ENCODE measurements at places on chromosomes 12 and 14.

GRCh38 chr12:467591-467990 lies 7.9 kb downstream of the B4GALNT3 start:
- DNase-seq: no peak

- DNase-seq: no peak
Observed at GRCh38 chr12:17139931-17140330, 534.0 kb upstream of the LMO3 start.

GRCh38 chr12:125245581-125246557 lies 180.6 kb downstream of the AACS start:
- no peak for DNase-seq

DNA sequence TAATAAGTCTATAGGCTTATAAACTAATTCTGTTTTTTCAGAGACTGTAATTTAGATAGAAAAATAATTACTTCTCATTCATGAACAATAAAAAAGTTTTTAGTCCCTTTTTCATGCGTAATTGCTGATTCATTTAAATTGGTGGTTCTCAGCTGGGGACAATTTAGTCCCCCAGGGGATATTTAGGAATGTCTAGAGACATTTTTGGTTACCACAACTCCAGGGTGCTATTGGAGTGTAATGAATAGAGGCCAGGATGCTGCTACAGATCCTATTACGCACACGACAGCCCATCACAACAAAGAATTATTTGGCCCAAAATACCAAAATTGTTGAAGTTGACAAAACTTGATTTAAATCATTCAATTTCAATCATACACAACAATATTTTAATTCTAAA lies 22.8 kb upstream of the VCPKMT start:
- DNase-seq: no peak

GRCh38 chr14:69013943-69014782 lies 35.1 kb upstream of the ACTN1 start:
- DNase-seq: no peak

DNA sequence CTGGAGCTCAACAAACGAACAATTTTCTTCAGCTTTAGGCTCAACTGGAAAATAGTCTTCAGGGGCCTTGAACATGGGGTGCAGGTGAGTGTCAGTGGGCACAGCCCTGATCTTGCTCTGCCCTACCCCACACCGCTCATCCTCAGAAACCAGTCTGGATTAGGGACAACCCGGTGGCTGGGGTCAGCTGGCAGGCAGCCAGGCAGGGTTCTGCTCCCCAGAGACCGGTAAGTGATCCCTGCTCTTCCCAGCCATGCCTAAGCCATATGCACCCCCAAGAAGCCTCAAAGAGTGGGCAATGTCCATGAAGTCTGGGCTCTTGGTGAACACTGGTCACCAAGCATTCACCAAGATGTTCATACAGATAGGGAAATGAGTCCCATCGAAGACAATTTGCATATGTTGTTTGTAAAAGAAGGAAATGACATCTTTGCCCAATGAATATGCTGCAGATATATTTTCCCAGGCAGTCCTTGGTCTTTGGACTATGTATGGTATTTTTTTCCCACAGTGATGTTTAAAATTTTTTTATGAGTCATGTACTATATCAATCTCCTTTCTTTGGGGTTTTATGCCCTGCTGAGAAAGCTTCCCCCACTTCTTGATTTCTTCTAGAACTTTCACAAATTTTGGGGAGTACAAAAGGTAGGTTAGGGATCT lies 63.9 kb upstream of the VASH1 start:
- no peak for DNase-seq

GRCh38 chr12:67764055-67764454 lies 115.5 kb downstream of the DYRK2 start:
- no peak for DNase-seq

DNA sequence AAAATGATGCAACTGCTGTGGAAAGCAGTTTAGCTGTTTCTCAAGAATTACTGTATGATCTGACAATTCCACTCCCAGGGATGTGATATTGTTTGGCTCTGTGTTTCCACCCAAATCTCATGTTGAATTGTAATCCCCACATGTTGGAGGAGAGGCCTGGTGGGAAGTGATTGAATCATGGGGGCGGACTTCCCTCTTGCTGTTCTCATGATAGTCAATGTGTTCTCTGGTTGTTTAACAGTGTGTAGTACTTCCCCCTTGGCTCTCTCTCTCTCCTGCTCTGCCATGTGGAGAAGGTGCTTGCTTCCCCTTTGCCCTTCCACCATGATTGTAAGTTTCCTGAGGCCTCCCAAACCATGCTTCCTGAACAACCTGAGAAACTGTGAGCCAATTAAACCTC lies 93.4 kb upstream of the CPM start:
- no peak for DNase-seq

GRCh38 chr12:69948851-69949250 lies 123.8 kb downstream of the MYRFL start:
- DNase-seq: no peak

- DNase-seq: peak; percentile 71
Observed at GRCh38 chr12:69007101-69007854, 74.3 kb upstream of the CPM start.

GRCh38 chr14:91280129-91280528 lies 35.6 kb upstream of the GPR68 start:
- no peak for DNase-seq

DNA sequence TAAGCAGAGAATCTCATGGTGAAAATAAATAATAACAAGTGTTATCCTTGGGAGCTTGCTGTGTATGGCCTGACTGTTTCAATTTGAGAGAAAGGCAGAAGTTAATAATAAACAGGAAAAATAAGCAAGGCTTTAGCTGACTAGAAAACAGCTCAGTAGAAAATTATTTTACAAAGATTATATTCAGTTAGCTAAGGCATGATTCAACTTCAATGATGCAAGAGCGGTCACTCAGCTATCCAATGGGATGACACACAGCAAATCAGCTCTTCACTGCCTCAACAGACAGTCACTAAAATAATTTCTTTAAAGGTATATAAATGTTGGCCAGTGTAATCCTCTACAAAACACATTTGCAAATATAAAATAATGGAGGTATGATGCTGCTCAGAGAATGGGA lies 18.6 kb downstream of the GSTZ1 start:
- peak; percentile 64 for DNase-seq

DNA sequence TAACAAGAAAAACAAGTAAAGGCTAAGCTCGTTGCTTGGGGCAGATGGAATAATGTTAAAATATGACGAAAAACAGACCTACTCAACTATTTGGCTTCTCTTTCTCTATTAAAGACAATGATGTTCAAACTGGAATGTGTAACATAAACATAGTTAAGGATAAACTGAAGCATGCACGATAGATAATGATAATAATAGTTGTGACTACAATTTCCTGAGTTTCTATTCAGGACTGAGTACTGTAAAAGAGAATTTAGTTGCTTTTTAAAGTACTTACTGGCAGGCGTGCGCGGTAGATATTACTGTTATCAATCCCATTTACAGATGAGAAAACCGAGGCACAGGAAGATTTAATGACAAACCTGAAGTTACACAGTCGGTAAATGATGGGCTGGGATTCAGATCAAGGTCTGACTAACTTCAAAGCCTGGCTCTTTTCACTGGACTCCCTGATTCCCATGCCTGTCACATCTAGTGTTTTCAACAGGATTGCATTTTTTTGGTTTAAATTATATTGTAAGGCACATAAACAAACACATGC lies 103.0 kb downstream of the CRADD start:
- DNase-seq: no peak

- no peak for DNase-seq
Observed at GRCh38 chr12:72037006-72037795, 98.6 kb downstream of the TPH2 start.

- DNase-seq: no peak
Observed at GRCh38 chr12:132711080-132711843, 620 bp downstream of the PGAM5 start.

DNA sequence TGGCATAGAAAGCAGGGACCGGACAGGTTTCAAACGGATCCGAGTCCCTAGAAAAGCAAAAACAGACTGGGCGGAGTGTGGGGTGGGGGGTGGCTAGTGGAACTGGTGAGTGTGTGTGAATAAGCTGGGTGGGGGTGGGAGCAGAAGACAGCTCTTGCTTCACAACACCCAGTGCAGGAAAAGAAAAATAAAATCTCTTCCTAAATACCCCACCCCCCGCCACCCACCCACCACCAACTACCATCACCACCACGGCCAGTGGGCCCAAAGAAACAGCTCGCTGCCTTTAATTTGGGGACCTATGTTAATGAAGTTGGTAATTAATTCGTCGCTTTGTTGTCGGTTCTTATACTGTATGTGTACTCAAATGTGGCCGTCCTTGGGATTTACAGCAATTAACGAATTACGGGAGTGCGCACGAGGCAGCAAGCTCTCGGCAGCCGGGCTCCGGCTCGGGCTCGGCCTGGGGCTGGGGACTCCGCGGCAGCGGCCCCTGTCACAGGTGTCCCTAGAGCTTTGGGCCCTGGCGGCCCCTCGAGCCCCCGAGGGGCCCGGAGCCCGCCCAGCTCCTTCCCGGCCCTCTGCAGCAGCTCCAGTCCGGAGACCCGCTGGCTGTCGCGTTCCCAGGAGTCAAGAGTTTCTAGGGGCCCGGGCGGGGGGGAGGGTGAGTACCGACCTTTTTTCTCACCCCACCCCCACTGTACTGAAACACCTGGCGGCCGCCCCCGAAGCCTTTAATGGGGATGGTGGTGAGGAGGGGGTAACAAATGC lies 1.5 kb upstream of the OTX2 start:
- DNase-seq: no peak

GRCh38 chr14:102516531-102517391 lies 7.2 kb upstream of the ANKRD9 start:
- peak; percentile 72 for DNase-seq

- DNase-seq: no peak
Observed at GRCh38 chr14:106422066-106422465, 895.7 kb downstream of the TMEM121 start.

- DNase-seq: no peak
Observed at GRCh38 chr12:53045696-53046045, 4.2 kb upstream of the TNS2 start.

DNA sequence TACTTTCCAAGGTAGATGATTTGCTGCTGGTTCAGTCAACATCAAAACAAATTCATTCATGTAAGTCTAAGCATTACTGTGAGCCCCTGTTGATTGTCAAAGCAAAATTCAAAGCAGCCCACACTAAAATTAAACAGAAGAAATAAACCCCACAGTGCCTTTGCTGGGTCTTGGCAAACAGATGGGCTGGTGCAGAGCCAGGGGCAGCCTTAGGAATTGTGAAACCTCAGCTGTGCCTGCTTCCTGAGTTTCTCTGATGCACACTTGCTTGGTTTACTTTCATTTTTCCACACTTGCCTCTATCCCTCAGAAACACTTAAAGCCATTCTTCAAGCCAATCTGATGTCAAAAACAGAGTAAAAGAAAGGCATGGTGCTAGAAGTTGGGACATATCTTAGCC lies 6.6 kb upstream of the PLEKHG7 start:
- no peak for DNase-seq

DNA sequence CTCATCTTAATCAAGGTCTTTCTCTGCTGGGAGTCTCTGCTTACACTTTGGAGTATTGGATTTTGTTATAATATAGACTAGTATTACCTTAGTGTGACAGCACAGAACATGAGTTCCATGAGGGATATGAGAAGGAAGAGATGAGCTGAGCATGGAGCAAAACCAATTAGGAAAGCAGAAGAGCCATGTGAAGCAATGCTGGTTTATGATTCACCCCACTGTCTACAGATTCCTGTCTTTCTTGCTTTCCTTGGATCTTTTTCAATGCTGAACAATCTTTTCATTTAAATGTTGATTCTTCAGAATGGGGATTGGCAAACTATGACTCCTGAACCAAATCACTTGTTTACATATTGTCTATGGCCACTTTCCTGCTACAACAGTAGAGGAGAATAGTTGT lies 70.4 kb upstream of the KITLG start:
- DNase-seq: no peak

Data from RKO (cell line).